ENCODE measurements at places on chromosomes 6 and 20.

DNA sequence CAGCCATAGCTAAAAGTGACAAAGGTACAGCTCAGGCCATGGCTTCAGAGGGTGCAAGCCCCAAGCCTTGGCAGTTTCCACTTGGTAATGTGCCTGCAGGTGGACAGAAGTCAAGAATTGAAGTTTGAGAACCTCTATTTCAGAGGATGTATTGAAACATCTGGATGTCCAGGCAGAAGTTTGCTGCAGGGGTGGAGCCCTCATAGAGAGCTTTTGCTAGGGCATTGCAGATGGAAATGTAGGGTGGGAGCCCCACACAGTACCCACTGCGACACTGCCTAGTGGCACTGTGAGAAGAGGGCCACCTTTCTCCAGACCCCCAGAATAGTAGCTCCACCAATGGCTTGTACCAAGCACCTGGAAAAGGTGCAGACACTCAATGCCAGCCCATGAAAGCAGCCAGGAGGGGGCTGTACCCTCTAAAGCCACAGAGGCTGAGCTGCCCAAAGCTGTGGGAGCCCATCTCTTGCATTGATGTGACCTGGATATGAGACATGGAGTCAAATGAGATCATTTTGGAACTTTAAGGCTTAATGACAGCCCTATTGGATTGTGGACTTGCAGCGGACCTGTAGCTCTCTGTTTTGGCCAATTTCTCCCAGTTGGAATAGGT is 1299.4 kb upstream of the MAP3K7 start:
- DNase-seq: no peak

DNA sequence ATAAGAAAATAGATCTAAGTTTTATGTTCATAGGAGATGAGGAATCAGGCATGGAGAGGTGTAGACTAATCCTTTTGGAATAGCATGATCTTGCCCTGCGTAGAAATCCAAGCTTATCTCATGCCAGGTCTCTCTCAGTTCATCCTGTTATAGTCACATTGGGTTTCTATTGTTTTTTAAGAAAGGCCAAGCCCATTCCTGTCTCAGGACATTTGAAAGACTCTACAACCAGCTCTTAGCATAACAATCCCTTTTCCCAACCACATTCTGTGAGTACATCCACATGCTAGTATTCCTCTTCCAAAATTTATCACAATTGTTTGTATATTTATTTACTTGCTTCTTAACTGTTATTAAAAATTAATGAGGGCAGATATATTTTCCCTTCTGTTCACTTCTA is 130.3 kb downstream of the MMUT start:
- no peak for DNase-seq

DNA sequence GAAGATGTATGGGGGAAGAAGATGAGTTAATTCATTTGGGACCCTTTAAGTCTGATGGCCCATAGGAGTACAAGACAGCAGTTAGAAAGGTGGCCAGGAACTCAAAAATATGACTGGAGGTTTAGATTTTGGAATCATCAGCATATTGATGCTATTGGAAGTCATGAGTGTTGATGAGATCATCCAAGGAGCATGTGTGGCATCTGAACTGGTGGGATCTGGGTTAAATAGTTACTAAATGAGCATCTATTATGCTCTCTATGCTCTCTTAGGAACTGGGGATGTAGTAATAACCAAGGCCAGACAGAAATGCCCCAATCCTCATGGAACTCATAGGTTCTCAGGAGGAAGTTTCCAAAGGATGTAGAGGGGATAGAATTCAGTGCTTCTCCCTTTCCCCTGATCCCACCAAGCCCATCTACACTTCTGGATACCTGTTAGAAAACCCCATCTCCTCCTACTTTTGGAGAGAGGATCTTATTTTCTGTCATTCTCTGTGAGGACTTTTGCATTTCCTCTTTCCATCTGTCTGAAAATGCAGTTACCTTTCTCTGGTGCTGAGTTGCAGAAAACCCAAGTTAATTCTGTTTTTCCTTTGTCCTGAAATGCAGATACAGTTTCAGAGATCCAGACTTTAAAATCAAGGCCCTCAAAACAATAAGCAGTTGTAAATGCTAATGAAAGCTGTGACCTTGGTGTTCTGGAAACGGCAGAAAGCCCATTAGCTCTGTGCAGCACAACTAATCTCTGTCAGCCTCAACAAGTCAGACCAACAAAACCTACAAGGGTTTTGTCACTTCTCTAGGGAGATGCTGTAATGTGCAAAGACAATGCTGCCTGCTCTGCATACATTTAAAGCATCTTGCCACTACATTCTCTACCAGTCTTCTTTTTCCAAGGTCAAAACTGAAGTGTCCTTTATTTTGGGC is 65.8 kb downstream of the TBC1D7 start:
- no peak for DNase-seq

GRCh38 chr20:57688864-57689263 is 21.0 kb downstream of the PMEPA1 start:
- DNase-seq: no peak

GRCh38 chr20:63444548-63444947 is 27.9 kb downstream of the KCNQ2 start:
- DNase-seq: no peak

- no peak for DNase-seq
Observed at GRCh38 chr6:124795643-124796463, 166.4 kb upstream of the RNF217 start.

DNA sequence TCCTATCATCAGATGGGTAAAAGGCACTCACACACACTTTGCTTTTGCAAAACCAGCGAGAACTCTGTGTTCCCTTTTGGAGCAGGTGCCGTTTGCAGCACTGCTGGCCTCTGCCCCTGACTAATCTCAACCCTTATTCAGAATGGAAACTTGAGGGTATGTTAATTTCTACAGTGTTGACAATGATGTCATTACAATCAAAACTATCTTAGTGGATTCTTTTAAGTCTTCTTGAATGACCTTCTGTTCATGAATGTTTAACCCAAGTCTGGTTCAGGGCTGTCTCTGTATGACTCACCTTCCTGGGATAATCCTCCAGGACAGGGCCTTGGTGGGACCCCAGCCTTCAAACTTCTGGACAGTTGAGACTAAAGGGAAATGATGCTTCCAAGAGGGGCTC is 197.9 kb downstream of the CDH4 start:
- no peak for DNase-seq

DNA sequence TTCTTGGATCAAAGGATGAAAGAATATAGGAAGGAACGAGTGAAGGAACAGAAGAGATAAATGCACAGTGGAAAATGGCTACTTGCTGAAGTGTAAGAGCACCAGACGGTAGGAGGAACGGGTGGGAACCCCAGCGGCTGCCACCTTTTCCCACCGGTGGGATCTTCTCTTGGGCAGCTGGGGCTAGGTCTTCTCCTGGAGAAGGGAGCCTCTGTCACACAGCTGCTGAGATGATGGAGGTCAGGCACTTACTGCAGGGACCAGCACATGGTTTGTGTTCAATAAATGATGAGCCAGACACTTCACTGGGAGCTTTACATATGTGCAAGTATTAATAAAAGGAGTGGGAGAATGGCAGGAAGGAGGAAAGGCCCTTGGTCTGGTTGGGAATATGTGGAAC is 123.7 kb downstream of the AGPAT4 start:
- no peak for DNase-seq

- DNase-seq: no peak
Observed at GRCh38 chr20:32846852-32847251, 11.9 kb upstream of the EFCAB8 start.

DNA sequence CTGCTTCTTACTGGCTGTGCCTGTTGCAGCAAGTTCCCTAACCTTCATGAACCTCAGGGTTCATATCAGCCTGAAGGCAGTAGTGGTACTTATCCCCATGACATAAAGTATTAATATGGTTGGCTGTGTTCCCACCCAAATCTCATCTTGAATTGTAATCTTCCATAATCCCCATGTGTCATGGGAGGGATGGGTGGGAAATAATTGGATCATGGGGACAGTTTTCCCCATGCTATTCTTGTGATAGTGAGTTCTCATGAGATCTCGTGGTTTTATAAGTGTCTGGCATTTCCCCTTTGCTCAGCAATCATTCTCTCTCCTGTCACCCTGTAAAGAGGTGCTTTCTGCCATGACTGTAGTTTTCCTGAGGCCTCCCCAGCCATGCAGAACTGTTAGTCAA is 61.8 kb downstream of the FAM229B start:
- no peak for DNase-seq

GRCh38 chr20:14434384-14435136 is 97.1 kb upstream of the FLRT3 start:
- DNase-seq: no peak

GRCh38 chr6:167470101-167470835 is 145.4 kb downstream of the TTLL2 start:
- no peak for DNase-seq

DNA sequence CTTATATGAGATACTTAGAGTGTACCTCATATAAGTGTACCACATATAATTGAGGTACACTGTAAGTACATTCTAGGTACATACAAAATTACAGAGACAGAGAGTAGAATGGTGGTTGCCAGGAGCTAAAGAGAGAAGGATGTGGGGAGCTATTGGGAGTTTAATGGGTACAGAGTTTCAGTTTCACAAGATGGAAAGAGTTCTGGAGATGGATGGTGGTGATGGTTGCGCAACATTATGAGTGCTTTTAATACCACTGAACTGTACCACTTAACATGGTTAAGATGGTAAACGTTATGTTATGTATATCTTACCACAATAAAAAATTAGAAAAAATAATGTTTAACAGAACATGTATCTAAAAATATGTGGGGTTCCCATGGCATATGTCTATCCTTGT is 69.4 kb downstream of the PRND start:
- no peak for DNase-seq

- no peak for DNase-seq
Observed at GRCh38 chr20:31711179-31712111, 11.2 kb downstream of the BCL2L1 start.

- peak; percentile 88 for DNase-seq
Observed at GRCh38 chr6:39251406-39251805, 22.1 kb upstream of the KCNK5 start.

- no peak for DNase-seq
Observed at GRCh38 chr6:25747477-25747876, 7.1 kb upstream of the SLC17A4 start.

DNA sequence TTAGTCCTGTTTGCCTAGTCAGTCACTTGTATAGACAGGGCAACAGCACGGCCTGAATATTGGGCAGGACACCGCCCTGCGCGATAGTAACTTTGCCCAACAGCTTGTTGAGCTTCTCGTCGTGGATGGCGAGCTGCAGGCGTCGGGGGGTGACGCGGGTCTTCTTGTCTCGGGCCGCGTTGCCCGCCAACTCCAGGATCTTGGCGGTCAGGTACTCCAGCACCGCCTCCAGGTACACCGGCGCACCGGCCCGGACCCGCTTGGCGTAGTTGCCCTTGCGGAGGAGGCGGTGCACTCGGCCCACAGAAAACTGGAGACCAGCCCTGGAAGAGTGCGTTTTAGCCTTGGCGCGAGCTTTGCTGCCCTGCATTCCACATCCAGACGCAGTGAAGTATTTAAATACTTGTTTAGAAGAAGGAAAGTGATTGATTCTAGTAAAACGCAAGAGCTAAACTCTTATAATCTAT is 92.8 kb upstream of the BTN3A2 start:
- no peak for DNase-seq

GRCh38 chr6:156585859-156586258 is 191.3 kb upstream of the ARID1B start:
- no peak for DNase-seq

- DNase-seq: no peak
Observed at GRCh38 chr6:52672412-52673025, 1.6 kb downstream of the TMEM14A start.

GRCh38 chr20:61901392-61902220 is 164.1 kb downstream of the TAF4 start:
- no peak for DNase-seq

- no peak for DNase-seq
Observed at GRCh38 chr6:108294297-108294726, 542 bp upstream of the AFG1L start.

GRCh38 chr6:116507324-116507723 is 4.1 kb upstream of the CALHM5 start:
- DNase-seq: no peak

DNA sequence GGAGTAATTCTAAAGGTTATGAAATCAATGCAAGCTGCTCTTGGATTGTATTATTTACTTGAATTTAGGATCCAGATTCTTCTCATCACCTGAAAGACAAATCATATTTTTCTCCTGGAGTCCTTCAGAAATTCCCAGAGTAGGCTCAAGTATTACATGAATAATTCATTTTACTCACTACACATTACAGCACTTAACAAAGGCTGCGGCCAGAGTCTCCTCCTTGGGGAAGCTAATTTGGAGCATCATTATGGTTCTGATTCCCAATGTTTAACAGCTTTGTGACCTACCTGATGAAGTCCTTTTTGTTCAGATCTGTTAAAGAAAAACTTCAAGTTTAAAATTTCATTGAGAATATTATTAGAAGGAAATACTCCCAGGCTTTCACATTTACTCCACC is 28.7 kb downstream of the GRIK2 start:
- DNase-seq: no peak

GRCh38 chr6:139881236-139881635 is 506.8 kb upstream of the CITED2 start:
- DNase-seq: no peak

DNA sequence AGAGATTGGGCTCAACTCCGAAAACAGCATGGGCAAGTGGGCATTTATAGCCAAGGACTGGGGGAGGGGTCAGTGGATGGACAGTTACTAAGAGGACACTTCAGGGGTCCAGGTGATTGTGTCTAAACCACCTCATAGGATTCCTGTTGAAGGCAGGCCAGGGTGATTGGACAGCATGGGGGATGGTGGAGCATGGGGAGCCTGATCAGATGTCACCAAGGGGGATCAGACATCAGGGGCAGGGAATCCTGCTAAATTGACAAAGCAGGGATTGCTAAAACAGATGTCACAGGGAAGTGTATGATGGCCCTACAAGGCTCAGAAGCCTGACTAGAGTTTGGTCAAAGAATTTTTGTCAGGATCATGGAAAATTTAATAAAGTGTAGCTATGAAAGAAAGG is 2.4 kb upstream of the PYGB start:
- no peak for DNase-seq

- no peak for DNase-seq
Observed at GRCh38 chr20:62907384-62908317, 18.7 kb downstream of the DIDO1 start.

DNA sequence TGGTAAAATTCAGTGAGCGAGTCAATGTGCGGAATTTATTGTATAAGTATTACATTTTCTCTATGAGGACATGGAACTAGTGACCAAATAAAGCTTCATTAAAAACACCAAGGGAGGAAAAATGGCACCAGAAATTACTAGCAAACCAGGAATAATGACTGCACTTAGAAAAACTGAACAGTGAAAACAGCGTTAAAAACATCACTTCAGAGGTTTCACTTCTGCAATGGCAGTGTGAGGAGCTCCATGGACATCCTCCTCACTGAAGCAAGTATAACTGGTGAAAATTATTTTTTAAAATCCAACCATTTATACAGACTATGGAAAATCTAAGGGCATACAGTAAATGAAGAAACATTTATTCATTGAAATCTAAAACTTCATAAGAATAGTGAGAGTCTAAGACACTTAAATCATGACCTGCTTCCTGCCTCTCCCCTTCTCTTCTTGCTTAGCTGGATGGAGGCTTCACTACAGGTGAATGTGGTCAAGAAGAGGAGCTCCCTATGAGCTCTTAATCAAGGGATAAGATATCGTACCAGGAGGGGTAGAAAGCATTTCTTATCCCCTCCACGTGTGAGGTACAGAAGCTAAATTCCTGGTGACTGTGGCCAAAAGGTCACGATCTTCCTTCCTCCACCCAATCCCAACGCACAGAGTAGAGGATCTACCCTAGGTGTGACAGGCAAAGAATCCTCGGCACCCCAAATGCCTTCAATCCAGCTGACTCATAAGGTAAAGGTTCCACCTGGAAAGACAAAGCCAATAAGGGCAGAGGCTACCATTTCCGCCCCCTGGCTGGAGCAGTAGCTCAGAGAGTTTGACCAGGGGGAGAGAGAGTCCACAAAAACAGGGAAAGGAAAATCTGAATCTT is 12.3 kb upstream of the ASF1A start:
- DNase-seq: no peak

Measured in NCI-H510A (cell line).